ENCODE measurements at places on chromosomes 4 and X. TPM values are rescaled to one million over a fixed set of nuclear protein-coding genes. Genes with fewer than 3 reads are reported as not detected.
A peak's percentile ranks its signal among the peaks of the same experiment; 100 is the strongest.

The PDCL2 gene
- total RNA-seq = not detected

The PCDH11X gene
- total RNA-seq = not detected

The ELK1 gene
- total RNA-seq = 67.6 TPM

DNA sequence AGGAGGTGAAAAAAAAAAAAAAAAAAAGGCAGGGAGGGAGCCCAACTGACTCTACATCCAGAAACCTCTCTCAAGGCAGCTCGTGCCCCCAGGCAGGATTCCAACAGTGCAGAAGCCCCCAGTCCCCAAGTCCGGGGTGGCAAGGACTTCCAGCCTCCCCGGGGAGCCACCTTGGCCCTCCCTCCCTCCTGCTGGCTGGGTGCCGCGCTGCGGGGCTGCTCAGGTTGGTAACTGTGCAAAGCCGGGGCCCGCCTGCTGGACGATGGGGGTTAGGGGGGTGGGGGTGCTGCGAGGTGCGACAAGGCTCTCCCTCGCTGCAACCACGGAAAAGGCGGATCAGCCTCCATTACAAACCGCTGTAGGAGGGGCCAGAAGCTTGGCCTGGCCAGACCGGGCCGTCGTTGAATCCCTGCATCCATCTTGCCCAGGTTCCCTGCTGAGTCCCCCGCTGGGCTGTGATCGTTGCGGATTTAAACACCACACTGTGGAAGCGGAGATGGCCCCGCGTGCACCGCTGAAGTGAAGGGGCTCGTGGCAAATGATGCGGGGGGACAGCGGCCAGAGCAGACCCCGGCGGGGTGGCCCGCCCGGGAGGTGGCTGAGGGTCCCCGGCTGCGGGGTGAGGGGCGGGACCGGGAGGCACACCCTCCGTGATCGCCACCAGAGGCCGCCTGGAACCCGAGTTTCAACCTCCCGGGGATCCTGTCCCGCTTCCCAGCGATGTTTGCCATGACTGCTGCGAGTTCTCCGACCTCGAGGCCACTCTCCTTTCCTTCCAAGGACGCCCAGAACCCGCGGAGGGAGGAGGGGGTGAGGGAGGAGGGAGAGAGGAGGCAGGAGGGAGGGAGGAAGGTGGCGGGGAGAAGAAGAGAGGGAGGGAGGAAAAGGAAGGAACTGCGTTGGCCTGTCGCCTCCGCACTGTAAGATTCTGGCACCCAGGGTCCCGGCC is 58.0 kb upstream of the DDX3X start:
- DNase-seq = peak; percentile 65
- no peaks in the 10 kb centered on the region for H3K27me3 ChIP-seq
- peak overlapping the region; percentile 83 for H3K27ac ChIP-seq
- H3K36me3 ChIP-seq = no peaks in the 10 kb centered on the region
- H3K4me1 ChIP-seq = peaks cover 3% of the 10 kb centered on the region

DNA sequence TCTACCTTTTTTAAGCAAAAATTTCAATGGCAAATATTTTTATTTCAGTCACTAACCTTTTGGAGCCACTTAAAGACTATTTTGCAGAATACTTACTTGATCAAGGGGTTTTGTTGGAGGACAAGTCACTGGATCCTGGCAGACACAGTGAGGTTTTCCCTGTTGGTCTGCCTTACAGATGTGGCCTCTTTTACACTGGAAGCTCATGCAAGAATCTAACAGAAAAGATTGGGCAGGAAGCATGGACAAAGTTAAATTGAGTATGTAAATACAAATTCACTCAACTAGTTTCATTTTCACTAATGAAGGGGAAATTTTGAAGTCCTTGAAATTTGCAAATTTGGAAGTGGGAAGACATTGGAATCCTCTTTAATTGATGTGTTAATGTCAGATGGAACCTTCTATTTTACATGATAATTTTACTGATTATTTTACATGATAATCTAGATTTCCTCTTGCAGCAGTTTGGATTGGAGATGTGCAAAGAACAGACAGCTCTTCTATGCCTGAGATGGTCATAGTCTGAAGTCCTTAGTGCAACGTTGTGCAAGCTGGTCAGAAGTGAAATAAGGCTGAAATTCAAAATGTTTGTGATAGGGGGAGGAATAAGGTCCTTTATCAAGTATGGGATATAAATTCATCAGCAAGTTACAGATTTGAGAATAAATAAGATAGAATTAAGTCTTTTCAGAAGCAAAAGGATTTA is 38.4 kb downstream of the SPARCL1 start:
- H3K27ac ChIP-seq = no peak overlapping the region
- H3K4me3 ChIP-seq = no peak overlapping the region
- no peak for DNase-seq
- H3K27me3 ChIP-seq = no peaks in the 10 kb centered on the region

GRCh38 chrX:46407753-46408130 is 137.5 kb downstream of the ZNF674 start:
- H3K36me3 ChIP-seq = no peaks in the 10 kb centered on the region
- H3K27me3 ChIP-seq = no peaks in the 10 kb centered on the region
- no peaks in the 10 kb centered on the region for H3K4me1 ChIP-seq
- no peak for DNase-seq
- H3K4me3 ChIP-seq = no peak overlapping the region

- H3K4me3 ChIP-seq = no peak overlapping the region
- no peaks in the 10 kb centered on the region for H3K36me3 ChIP-seq
- H3K27ac ChIP-seq = no peak overlapping the region
- no peak for DNase-seq
These were observed 30.3 kb upstream of the ADH1C start for GRCh38 chr4:99382745-99383360.

DNA sequence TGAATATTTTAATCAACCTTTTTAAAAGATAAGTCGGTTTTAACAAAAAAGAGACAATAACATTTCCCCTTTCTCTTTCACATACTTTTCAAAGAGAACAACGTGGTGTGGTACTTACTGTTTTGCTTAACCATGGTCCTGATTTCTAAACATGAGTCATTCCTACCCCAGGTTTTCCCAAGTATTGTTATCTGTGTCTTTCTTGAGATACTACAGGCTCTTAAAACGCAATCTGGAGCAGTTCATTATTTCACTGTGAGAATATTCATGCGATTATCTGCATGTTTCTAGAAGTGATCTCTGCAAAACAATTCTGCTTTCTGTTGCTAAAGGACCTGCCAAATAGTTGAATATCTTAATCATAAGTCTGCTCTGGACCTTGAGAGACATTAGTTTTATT is 127.3 kb downstream of the TENM3 start:
- H3K27me3 ChIP-seq = no peaks in the 10 kb centered on the region
- no peaks in the 10 kb centered on the region for H3K4me1 ChIP-seq
- no peak overlapping the region for H3K27ac ChIP-seq

- peaks cover 31% of the 10 kb centered on the region for H3K36me3 ChIP-seq
- no peaks in the 10 kb centered on the region for H3K4me1 ChIP-seq
- no peak overlapping the region for H3K4me3 ChIP-seq
- DNase-seq = no peak
- no peak overlapping the region for H3K27ac ChIP-seq
These were observed 249.6 kb downstream of the DHRSX start for GRCh38 chrX:2251211-2251610.

- no peak for DNase-seq
- H3K4me3 ChIP-seq = no peak overlapping the region
- H3K4me1 ChIP-seq = no peaks in the 10 kb centered on the region
- H3K36me3 ChIP-seq = no peaks in the 10 kb centered on the region
These were observed 9.0 kb upstream of the PRSS48 start for GRCh38 chr4:151267822-151268535.

DNA sequence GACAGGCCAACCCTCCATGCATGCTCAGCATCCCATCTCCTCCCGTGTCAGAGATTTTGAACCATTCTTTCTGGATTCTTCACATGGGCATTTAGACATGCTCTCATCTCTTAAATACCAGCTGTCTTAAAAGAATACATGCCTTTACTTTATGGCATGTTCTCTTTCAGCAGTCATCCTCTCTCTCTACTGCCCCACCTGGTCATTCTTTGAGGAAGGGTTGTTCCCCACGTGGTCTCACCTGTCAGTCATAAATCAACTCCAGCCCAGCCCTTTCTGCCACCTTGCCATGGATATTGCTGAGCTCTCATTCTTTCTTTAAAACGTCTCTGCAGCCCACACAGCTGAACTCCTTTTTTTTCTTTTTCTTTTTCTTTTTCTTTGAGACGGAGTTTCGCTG is 111.3 kb downstream of the ARHGAP10 start:
- H3K36me3 ChIP-seq = no peaks in the 10 kb centered on the region
- H3K27ac ChIP-seq = no peak overlapping the region
- H3K4me1 ChIP-seq = peaks cover 4% of the 10 kb centered on the region
- H3K27me3 ChIP-seq = no peaks in the 10 kb centered on the region
- peak; percentile 43 for DNase-seq

GRCh38 chr4:23909671-23910070 is 19.8 kb upstream of the PPARGC1A start:
- H3K27me3 ChIP-seq = no peaks in the 10 kb centered on the region
- no peak overlapping the region for H3K27ac ChIP-seq
- no peaks in the 10 kb centered on the region for H3K36me3 ChIP-seq
- no peak overlapping the region for H3K4me3 ChIP-seq
- no peaks in the 10 kb centered on the region for H3K4me1 ChIP-seq
- DNase-seq = no peak

- H3K4me3 ChIP-seq = no peak overlapping the region
- H3K27me3 ChIP-seq = peaks cover 4% of the 10 kb centered on the region
- H3K36me3 ChIP-seq = no peaks in the 10 kb centered on the region
- no peaks in the 10 kb centered on the region for H3K4me1 ChIP-seq
These were observed 87.5 kb upstream of the NKX1-1 start for GRCh38 chr4:1493540-1494287.

- H3K4me1 ChIP-seq = no peaks in the 10 kb centered on the region
- no peak for DNase-seq
- H3K27me3 ChIP-seq = peaks cover 4% of the 10 kb centered on the region
- H3K36me3 ChIP-seq = no peaks in the 10 kb centered on the region
These were observed 78.7 kb upstream of the DCLK2 start for GRCh38 chr4:149999485-150000074.

- H3K36me3 ChIP-seq = no peaks in the 10 kb centered on the region
- H3K27ac ChIP-seq = no peak overlapping the region
- H3K27me3 ChIP-seq = no peaks in the 10 kb centered on the region
- H3K4me1 ChIP-seq = no peaks in the 10 kb centered on the region
These were observed 103.3 kb upstream of the RASGEF1B start for GRCh38 chr4:81574991-81575390.

GRCh38 chrX:40816906-40817305 is 81.6 kb upstream of the MED14 start:
- H3K27me3 ChIP-seq = no peaks in the 10 kb centered on the region
- H3K27ac ChIP-seq = no peak overlapping the region
- no peak overlapping the region for H3K4me3 ChIP-seq
- no peaks in the 10 kb centered on the region for H3K36me3 ChIP-seq

DNA sequence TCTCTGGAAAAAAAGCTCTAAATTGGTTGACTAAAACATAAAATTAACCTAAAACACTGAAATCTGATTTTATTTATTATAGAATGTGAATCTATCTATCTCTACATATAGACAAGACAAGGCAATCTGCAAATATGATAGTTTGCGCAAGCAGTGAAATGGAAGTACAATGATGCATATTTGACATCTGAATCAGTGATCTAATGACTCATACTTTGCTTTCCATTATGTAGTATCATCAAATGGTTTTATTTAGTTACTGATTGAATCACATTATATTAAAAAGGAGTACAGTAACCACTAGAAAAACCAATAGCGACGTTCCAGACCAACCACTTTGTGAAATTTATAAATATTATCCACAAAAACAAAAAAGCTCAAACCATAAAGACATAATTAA is 1969.3 kb downstream of the PCDH7 start:
- H3K27ac ChIP-seq = no peak overlapping the region
- no peaks in the 10 kb centered on the region for H3K27me3 ChIP-seq
- no peaks in the 10 kb centered on the region for H3K36me3 ChIP-seq

GRCh38 chr4:189504220-189504619 is 436.5 kb upstream of the FRG1 start:
- no peak for DNase-seq
- no peaks in the 10 kb centered on the region for H3K36me3 ChIP-seq
- H3K27ac ChIP-seq = no peak overlapping the region
- H3K4me3 ChIP-seq = no peak overlapping the region

Data from activated CD8-positive, alpha-beta T cell treated with anti-CD3 and anti-CD28 coated beads for 36 hours (primary cell).